EL (cell line): ENCODE measurements at places on chromosomes 2 and 18.

GRCh38 chr18:64097497-64097896 lies 51.4 kb downstream of the LINC00305 start:
- DNase-seq, result no peak

GRCh38 chr2:28702878-28703277 lies 48.8 kb upstream of the PPP1CB start:
- DNase-seq, result no peak

- peak; percentile 35 for DNase-seq
These were observed 62.4 kb upstream of the TCF4 start for GRCh38 chr18:55650363-55650870.

DNA sequence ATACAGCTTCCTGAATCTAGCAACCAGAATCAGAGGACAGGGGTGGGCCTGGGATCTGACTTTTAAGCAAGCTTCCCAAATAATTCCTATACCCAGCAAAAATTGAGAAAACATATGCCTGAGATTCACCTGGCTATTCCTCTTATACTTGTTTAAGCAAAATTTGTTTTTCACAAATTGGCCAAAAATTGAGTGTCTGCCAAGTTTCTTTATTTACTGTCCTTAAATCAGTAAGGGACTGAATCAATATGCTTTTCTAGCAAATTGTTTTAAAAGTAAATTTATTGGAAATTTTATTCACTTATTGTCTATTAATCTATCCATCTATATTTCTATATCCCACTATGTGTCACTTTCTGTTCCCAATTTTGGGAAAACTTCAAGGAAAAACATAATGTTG lies 337.0 kb upstream of the ZNF804A start:
- no peak for DNase-seq

DNA sequence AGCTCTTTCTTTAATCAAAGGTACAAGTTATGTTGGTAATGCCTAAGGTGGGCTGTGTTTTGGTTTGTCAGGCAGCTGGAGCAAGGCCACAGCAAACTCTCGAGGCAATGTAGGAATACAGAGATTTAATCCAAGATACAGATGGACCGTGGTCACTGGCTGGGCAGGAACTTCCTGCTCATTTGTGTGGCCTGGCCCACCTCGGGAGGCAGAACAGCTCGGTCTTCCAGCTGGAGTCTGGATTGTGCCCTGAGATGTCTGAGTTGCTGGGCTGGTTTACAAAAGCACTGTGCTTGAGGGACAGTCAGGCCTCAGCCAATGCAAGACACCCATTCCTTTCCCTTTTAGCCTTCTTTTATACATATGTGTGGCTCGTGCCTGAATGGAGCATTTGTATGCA lies 506.1 kb upstream of the SALL3 start:
- DNase-seq, result no peak

- DNase-seq, result no peak
These were observed 95.9 kb downstream of the C1QL2 start for GRCh38 chr2:119062652-119063051.

- no peak for DNase-seq
These were observed 39.0 kb downstream of the PLB1 start for GRCh38 chr2:28534817-28535216.
